ENCODE measurements at places on chromosomes 2 and 18.

- DNase-seq, result no peak
These were observed 202.1 kb downstream of the ANKRD30B start for GRCh38 chr18:14949800-14950664.

- DNase-seq, result no peak
These were observed 962 bp downstream of the TANK start for GRCh38 chr2:161161074-161161706.

- DNase-seq, result no peak
These were observed 3.5 kb upstream of the RHOB start for GRCh38 chr2:20443276-20443920.

GRCh38 chr2:196137271-196137670, 34.1 kb downstream of the STK17B start:
- DNase-seq, result no peak

- no peak for DNase-seq
These were observed 121.9 kb downstream of the TSN start for GRCh38 chr2:121877366-121877765.

DNA sequence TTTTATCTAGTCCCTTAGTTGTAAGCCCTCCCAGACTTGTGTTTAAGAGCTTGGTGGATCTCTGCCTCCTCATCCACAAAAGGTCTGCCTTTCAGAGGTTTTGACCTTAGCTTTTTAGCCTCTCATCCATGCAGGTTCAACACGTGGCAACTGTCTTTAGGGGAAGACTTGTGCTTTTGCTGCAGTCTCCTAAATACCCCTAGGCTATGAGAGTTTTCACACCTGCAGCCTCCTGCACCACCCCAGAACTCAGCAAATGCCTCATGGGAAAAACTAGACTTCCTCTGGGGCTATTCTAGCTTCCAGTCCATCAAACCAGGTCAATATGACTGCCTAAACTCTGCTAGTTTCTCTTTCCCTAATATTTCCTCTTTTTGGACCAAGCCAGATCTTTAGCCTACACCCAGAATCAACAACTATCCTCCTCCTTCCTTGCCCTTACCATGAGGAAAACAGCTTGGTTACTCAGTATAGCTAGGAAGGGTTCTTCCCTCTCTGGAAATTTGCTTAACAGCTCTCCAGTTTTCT, 132.3 kb upstream of the RIOK3 start:
- no peak for DNase-seq

DNA sequence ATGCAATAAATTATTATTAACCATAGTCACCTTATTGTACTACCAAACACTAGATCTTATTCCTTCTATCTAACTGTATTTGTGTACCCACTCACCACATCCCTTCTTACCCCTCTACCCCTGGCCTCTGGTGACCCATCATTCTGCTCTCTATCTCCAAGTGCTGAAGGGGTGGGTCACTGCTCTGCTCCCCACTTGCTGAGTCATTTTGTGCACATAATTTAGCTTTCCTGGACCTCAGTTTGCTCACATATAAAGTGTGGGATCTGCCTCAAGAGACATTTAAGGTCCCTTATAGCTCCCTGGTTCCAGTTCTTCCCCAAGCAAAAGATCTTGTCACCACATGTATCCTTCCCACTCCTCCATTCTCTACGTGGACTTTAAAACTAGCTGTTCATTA, 169.4 kb downstream of the ZNF385B start:
- DNase-seq, result no peak

DNA sequence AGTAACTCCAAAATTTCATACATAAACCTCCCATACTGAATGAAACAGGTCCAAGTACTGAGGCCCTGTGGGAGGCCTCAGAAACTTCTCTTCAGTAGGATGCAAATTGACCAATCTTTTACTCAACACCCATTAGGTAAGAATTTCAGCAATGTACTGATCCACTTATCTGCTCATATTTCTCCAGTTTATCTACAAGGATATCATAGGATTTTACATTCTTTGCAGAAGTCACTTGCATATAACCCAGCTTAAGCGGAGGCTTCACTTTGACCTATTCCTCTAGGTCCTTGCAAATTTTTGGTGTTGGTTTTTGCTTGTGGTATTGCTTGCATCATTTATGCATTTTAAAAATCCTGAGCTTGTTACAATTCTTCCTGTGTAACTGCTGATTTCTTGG, 28.8 kb upstream of the SLC3A1 start:
- no peak for DNase-seq

- no peak for DNase-seq
These were observed 17.3 kb downstream of the ZBTB7C start for GRCh38 chr18:48391868-48392267.

GRCh38 chr2:198659096-198659870, 798.5 kb downstream of the SATB2 start:
- no peak for DNase-seq

- DNase-seq, result no peak
These were observed 87.3 kb downstream of the ACOXL start for GRCh38 chr2:110819711-110820110.

DNA sequence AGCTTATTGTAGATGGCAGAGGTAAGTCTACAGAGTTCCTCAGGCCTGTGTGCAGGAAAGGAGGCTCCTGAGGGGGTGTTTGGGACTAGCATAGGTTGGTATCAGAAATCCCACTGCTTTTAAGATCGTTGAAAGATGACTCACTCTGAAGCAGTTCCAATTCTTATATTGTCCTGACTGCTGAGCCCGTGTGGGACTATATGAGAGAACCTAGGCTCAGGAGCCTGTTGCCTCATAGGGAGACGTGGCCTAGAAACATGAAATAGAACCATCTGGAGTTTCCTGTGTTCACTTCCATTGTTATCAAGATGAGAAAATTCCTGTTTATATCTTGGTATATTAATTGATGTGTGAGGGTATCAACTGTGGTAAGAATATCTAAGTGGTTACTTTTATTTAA, 5.7 kb downstream of the CCT7 start:
- DNase-seq, result no peak

GRCh38 chr2:232930059-232930400, 60.0 kb downstream of the SNORC start:
- DNase-seq, result no peak

- DNase-seq, result no peak
These were observed 16.0 kb upstream of the CAB39 start for GRCh38 chr2:230696670-230697069.

DNA sequence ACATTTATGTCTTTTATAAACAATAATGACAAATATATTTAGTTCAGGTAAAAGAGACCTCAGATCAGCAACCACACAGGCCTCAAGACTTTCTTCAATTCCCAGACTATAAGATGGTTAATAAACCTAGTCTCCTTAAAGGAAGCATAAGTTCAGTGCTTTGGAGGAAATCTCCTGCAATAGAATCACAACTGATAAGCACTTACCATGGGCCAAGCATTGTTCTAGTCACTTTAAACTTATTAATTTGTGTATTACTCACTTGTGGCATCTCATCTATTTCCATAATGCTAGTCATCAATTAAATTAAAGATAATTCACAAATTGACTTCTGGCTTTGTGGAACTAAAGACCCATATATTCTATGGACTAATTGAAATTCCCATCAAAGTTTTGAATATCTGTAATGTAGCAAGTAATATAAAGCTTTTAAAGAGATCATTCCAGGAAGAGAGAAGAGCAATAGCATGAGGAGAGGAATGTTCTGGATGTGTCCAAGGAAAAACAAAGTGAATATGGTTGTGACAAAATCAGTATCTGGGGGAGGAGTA, 42.2 kb downstream of the COL3A1 start:
- DNase-seq, result no peak

DNA sequence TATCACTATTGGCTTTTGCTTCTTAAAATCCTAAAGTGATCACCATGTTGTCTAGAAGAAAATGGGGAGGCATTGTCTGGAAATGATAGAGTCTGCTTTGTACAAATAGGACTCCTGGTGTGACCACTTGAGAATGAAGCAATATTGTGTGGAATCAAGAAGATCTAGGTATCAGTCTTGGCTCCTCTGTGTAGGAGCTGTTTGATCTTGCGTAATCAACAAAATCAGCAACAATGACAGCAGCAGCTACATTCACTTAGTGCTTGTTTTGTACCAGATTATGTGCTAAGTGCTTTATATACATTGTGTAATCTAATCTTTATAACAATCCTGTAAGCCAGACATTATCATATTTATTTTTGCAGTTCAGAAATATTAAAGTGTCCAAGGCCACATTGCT, 17.8 kb downstream of the NCOA1 start:
- DNase-seq, result no peak

- no peak for DNase-seq
These were observed 29.7 kb downstream of the NAB1 start for GRCh38 chr2:190678444-190679162.

GRCh38 chr2:238873381-238873801, 25.5 kb downstream of the TWIST2 start:
- no peak for DNase-seq

GRCh38 chr2:238325694-238326093, 5.4 kb downstream of the TRAF3IP1 start:
- no peak for DNase-seq

- DNase-seq, result no peak
These were observed 121.6 kb downstream of the MTCL1 start for GRCh38 chr18:8826971-8827370.

DNA sequence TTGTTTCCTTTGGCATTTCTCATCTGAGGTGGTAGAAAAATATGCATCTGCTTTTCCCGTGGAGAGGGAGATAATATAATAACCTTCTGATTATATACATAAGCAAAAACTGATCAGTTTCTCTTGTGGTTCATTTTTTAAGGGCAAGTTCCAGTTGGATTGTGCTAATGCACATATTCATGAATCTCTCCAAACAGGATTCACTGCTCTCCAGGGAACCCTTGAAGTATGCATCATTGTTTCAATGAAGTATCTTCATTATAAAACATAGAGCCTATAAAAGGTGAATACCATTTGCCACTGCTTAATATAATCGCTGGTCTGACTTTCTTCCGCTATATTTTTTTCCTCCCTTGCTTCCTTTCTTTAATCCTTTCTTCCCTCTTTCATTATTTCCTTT, 384.7 kb downstream of the FIGN start:
- DNase-seq, result no peak
